ENCODE measurements at places on chromosomes 3 and 15.

GRCh38 chr3:169914321-169914720 lies 2.9 kb downstream of the SAMD7 start:
- DNase-seq = peak; percentile 24

- no peak for DNase-seq
These were observed 315.4 kb upstream of the RASGRP1 start for GRCh38 chr15:38879909-38880471.

DNA sequence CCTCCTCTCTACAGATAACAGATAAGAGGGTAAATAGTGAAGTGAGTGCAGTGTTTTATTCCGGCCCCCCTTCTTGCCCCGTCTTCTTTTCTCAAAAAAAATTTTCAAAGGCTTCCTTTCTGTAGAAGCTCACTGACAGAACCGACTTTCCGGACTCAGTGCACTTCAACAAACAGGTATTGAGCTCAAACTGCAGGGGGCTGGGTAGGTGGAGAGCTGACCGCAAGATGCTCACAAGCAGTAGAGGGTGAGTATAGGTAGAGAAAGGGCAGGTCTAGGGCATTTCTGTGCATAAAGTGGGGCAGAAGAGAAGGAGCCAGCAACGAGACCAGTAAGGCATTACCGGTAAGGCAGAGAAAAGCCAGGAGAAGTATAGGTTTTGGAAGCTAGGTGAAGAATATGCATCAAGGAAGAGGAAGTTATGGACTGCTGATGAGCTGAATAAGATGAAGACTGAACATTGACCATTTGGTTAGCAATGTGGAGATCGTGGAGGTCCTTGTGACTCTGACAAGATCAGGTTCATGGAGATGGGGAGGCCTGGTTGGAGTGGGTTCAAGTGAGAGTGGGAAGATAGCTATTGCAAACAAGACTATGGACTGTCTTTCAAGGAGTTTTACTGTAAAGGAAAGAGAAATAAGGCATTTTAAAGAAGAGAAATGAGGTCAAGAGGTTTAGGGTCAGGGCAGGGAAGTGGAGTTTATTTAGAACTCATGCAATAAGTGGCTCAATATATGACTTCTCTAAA lies 97.4 kb downstream of the ST6GAL1 start:
- no peak for DNase-seq

DNA sequence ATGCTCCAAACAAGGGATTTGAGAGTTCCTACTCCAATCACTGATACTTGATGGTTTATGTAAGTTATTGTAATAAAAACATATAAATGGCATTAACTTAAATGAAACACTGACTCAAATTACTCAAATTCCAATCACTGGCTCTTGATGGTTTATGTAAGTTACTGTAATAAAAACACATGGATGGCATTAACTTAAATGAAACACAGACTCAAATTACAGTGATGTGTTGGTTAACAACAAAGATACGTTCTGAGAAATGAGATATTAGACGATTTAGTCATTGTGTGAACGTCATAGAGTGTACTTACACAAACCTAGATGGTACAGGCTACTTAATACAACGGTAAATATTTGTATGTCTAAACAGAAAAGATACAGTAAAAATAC lies 6.6 kb downstream of the MOBP start:
- no peak for DNase-seq
